Suprapubic skin (tissue), 4 donors: ENCODE measurements at places on chromosomes 7 and 10. TPM values are rescaled to one million over a fixed set of nuclear protein-coding genes. Genes with fewer than 3 reads are reported as not detected.

GRCh38 chr10:114110174-114110972, 63.6 kb downstream of the CCDC186 start:
- no peaks in the 10 kb centered on the region for H3K36me3 ChIP-seq
- H3K4me3 ChIP-seq = no peak overlapping the region
- no peaks in the 10 kb centered on the region for H3K27me3 ChIP-seq
- no peak for DNase-seq

Gene HABP2
- not detected for total RNA-seq

Gene GNA12
- 9.7 TPM for total RNA-seq

Gene REEP3
- 31.3 TPM for total RNA-seq
